Activated T-cell treated with anti-CD3 and anti-CD28 coated beads, Interleukin-2, amount 50 U/mL, for 48 hours (primary cell): ENCODE measurements at places on chromosomes 12 and 14.

DNA sequence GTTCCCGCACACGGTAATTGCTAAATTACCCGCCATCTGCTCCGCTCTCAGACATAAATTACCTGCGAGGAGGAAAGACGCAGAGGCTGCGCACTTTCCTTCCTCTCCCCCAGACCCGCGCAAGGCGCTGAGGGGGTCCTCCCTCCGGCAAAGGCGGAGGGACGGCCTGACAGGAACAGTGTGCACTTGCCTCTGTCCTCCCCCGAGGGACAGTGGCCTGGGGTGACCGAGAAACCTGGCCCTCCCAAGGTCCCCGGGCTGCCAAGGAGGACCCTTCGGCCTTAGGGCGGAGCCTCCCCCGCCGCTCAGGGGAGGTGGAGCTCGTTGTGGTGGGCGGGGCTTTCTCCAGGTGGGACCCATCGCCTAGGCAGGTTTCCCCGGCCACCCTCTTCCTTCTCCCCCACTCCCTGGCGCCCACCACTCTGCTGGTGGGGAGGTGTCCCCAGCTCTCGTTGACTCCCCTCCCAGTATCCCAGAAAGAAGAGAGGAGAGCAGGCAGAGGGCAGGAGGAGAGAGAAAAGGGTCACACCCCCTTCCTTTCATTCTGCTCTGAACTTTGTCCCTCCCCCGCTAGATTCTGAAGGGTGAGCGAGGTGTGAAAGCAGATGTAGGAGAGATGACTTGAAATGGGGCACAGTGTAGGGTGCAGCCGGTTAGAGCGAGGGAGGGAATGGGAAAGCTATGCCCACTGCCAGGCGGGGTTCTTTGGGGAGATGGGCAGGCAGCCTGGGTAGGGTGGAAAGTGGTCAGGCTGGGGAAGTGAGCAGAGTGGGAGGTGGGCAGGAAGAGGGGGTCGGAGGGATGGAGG, 11.4 kb upstream of the CALCOCO1 start:
- DNase-seq: peak; percentile 67

DNA sequence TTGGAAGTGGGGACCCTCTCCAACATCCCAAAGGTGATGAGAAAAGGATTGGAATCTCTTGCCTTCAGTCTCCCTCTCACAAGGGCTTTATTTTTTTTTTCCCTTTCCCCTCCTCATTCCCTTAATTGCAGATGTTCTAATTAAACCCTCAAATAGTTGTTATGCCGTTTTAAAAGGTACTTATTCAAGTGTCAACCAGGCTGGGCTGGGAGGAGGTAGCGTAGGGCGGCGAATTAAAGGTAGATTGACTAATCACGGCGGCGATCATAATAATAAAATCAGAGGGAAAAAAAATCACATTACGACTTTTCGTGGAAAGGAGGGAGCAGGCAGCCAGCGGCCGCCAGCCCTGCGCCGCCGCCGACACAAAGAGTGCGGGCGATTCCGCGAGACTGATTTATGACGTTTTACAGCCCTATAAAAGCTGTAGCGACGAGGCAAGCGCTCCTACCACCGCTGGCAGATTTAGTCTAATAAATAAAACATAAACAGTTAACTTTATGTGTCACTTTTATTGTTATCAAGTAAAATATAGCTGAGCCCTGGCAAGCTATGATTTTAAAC, 1.7 kb upstream of the HOXC4 start:
- DNase-seq: no peak

GRCh38 chr12:107207931-107208525, 114.7 kb upstream of the CRY1 start:
- DNase-seq: no peak

DNA sequence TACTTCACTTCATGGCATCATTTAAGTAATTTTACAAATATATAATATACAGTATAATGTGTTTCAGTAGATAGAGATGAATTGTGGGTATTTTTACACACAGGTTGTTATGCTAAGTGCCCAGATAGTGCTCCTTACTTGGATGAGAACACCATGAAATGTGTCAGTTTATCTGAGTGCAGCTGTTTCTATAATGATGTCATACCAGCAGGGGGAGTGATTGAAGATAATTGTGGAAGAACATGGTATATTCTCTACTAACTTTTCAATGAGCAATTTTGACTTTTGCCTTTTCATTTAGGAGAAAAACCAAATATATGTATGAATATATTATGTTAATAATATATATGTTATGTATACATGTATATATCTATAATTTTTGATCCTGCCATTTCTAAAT, 221.6 kb downstream of the LRRK2 start:
- no peak for DNase-seq

- DNase-seq: no peak
Measured at GRCh38 chr14:71497645-71498086, 434.6 kb upstream of the RGS6 start.

DNA sequence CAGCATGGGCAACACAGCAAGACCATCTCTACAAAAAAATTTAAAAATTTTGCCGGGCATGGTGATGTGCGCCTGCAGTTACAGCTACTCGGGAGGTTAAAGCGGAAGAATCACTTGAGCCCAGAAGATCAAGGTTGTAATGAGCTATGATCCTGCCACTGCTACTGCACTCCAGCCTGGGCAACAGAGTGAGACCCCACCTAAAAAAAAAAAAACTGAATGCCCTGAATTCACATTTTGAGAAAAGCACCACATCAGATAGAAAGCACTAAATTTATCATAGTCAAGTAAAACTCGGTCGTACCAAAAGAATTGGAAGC, 24.1 kb upstream of the AP4S1 start:
- DNase-seq: no peak

GRCh38 chr12:48978291-48978740, at the start of gene WNT1:
TSS of gene WNT1 (plus strand) at chr12:48978322. CDS start at chr12:48978651, 329 bp downstream.
- no peak for DNase-seq

DNA sequence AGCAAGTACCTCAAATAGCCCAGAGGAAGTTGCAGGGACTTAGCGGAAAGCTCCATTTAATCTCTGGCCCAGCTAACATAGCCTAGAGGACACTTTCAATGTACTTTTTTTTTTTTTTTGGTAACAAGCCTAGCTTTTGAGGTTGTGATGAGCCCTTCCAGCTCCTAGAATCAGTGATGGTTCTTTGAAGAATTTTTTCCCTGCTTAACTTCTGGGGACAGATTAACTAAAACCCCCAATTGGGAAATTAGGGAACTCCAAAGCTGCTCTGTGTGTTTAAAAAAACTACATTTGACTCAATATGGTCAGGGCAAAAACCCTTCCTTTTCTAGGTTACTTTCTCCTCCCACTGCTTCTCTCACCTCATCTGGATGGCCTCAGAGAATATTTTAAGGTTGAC, 23.9 kb upstream of the ITGA5 start:
- no peak for DNase-seq

- DNase-seq: peak; percentile 10
Measured at GRCh38 chr12:34403706-34404376, 381.5 kb downstream of the ALG10 start.

DNA sequence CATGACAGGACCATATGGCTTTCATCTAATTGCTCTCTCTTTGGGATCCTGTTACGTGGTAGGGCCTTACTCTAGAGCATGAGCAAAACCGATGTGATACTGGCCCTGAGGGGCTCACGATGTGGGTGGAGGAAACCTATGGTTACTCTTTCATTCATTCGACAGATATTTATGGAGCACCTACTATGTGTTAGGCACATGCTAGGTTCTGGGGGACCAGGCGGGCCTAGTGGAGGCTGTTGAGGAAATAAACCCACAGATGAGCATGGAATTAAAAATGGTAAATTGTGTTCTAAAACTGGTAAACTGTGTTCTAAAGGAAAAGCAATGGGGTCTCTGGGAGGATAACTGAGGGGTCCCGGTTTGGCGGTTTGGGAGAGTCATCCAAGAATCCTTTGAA, 14.8 kb downstream of the SH2B3 start:
- no peak for DNase-seq

DNA sequence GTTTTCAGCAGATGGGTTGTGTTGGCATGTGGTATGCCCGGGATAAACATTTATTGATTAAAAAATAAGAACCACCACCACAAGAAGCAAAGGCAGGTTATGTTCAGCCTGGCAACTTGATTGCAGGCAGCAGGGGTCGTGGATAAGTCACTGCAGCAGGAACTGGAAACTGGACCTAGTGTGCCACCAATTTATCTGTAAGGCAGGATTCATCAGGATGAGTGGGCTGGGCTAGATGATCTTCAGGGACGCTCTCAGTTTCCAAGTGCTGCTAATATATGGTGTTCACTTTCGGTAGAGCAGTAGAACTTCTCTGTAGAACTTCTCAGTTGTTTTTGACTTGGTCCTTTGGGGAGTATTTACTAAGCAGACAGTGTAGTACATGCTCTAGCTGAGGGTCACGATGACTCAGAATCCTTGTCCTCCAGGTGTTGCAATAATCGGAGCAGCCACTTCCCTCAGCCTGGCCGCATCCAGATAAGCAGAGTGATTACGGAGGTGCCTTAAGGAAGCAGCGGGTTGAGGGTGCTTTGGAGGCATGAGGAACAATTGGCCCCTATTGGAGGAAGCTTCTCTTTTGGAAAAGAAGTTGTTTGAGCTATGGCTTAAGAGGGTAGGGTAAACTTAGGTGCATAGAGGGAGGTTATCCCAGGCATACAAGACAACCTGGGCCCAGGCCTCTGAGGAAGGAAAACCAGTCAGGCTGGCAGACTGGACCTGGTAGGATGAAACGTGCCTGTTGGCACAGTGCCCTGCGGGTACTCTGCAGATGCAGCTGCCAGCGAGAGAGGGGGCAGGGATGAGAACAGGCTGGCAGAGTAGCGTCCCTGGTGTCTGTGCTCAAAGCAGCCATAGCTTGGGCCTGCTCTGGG, 104.0 kb downstream of the GPR135 start:
- DNase-seq: no peak

GRCh38 chr12:59087077-59087673, 166.9 kb upstream of the LRIG3 start:
- no peak for DNase-seq

DNA sequence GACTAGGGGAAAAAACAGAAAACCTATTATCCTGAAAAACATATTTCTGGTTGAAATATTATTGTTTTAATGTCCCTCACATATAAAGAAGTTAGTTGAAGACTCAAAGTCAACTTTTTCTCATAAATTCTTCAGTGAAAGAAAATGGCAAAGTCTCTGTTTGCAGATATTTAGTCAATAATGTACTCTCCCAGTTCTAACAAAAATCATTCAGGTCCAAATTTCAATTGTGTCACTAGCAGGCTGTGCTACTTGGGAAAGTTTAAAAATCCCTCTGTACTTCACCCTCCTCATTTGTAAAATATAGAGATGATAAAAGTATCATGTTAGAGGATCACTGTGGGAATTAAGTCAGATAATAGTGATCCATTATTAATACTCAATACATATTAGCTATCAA, 496.5 kb downstream of the FSCB start:
- DNase-seq: no peak

DNA sequence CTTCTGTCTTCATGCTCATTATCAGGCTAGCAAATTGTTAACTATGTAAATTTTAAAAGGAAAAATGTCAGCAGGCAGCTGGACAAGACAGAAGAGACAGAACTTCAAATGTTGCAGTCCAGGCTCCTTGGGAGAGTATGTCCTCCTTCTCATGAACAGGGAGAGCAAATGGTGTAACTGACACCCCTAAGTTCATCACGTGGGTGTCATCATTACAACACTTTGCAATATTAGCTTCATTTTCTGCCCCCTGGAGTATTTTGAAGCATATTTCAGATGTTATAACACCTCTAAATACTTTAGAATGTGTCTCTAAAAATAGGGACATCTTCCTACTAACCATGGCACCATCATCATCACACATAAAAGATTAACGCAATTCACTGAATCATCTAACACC, 62.1 kb downstream of the ZNF664 start:
- DNase-seq: no peak

- no peak for DNase-seq
Measured at GRCh38 chr14:72903716-72904115, 9.8 kb upstream of the DPF3 start.

DNA sequence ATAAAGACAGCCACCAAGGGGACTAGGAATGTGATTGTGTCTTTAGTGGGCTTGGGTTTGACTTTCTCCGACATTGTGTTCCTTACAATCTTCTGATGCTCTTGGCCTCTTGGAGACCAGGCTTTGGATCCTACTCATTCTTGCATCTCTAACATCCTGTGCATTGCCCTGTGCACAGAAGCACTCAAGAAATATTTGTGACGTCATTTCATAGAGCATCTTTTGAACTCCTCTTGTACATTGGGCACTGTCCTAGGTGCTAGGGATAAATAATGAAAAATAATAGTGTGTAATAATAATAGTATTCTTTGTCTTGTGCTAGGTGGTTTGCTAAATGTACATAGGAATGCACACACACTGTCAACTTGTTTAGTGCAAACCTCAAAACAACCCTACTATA, 108.8 kb upstream of the LHX5 start:
- DNase-seq: no peak

DNA sequence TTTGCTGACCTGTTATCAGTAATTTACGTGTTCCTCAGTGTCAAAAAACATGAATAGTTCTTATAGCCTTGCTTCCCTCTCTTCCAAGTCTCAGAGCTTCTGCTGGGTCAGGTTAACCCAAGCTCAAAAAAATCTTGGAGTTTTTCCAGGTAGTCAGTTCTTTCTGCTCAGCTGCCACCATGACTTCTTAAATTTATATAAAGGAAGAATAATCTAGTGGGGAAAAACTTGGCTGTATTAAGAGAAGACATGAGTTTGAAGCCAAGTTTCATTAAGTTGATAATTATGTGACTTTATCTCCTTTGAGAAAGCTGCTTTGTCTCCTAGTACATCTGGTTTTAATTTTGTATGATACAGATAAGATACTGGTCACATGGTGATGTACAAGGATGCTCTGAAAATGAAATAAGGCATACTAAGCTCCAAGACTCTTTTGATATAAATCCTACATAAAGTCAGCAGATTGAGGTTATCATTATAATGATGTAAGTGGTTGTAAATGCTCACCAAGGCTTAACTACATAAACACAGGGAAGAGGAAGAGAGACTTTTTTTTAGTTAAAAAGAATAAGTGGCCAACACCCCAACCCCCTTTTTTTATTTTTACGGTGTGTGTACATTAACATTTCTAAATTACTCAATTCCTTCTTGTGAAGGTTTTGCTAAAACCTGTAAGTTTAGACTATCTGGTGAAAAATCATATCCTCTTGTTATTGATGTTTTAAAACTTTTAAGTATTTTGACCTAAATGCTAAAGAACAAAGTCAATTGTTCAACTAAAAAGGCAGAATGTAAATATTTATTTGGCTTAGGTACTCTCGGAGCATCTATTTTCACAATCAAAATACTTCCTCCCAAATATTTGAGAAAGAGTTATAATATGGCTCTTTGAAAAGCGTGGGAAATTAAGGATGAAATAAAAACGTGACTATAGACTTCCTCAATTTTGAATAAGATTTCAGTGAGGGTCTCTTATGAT, 84.1 kb upstream of the SLC38A2 start:
- DNase-seq: no peak

DNA sequence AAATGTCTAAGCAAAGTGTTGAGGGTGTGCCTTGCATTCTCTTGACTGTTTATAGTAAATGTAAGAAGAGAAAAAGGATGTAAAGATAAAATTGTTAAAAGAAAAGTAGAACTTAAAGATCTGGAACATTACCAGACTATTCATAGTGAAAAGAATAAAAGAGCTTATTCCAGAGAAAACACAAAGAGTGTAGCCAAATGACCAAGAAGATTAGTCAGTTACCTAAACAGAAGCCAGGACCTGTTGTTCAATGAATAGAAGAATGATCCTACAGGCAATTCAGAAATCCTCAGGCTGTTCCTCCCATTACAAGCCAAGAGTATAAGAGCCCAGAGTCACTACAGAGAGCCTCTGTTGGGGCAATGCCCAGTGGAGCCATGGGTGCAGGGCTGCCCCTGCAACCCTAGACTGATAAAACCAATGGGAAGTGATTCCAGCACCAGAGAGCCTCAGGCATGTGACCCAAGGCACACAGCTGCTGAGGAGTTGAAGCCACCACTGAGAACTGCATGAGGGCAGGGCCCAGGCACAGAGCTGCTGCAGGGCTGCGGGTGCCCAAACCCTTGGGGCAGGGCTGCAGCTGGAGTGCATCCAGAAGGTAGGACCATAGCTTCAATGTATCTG, 91.1 kb upstream of the SLC38A4 start:
- no peak for DNase-seq
